Left lobe of liver (tissue), 2 donors: ENCODE measurements at places on chromosomes 11 and 22.

GRCh38 chr11:68763181-68763721 is 11.9 kb upstream of the TESMIN start:
- no peak for DNase-seq

DNA sequence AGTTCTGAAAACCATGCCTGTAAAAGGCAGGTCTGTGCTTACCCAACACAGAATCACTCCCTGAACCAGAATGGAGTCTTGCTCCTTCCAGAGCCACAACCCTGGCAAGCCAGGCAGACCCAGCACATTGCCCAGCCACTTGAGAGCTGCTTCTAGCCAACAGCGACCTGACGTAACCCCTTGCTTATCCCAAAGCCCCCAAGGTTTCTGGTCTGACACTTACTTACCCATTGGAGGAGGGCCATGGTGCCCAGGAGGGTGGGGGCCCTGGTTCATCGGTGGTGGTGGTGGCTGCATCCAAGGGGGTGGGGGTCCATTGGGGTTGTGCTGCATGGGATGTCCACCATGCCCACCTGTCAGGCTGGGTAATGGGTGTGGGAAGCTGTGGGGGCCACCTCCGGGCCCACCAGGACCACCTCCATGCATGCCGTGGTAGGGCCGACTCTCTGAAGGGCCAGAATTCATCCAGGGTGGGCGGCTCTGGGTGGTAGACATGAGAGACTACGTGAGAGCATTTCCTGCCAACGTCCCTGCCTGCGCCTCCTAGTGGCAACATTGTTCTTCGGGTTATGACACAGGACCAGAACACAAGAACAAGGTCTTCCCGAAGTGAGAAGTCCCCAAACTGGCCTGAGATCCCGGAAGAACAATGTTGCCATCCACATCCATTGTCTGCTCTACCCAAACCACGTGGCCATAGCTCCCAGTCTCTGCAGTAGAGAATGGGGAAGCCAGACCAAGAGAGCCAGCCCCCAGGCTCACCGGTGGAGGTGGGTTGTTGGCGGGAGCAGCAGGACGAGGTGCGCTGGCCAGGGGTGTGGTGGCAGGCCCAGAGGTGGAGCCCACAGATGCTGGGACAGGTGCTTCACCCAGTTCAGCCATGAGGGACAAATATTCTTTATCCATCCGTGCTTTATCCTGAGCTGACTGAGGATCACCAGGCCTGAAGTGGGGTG is 7.8 kb upstream of the PYGM start:
- no peak for DNase-seq

GRCh38 chr11:68380786-68381622 is 68.6 kb downstream of the LRP5 start:
- no peak for DNase-seq

DNA sequence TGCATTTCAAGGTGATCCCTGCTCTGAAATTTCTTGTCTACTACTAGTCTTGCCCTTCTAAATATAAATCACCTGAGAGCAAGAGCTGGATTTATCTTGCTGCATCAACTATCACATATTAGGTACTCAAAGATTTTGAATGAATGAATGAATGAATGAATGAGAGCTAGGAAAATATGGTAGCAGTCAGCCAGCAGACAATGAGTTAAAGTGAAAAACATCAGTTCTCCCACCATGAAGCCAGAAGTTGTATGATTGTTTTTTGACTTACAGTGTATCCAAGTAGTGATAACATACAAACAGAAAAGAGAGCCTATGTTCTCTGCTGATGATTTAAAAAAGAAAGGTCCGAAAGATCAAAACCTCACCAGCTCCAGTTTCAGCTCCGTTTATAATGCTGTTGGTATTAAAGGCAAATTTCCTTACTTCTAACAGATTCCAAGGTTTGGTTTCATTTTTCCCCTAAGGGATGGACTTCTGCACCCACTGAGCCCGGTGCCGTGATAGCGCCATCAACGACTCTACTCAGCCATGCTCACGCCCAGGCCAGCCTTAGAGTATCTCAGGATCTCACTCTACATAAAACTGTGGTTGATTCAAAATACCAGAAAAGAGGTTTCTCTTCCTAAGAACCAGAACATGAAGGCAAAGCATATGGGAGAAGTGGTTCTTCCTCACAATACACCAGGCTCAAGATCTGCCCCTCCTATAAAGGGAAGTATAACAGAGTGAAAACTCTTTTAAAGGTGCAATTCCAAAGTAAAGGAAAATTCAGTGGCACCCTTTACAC is 92.0 kb downstream of the SGSM3 start:
- no peak for DNase-seq

DNA sequence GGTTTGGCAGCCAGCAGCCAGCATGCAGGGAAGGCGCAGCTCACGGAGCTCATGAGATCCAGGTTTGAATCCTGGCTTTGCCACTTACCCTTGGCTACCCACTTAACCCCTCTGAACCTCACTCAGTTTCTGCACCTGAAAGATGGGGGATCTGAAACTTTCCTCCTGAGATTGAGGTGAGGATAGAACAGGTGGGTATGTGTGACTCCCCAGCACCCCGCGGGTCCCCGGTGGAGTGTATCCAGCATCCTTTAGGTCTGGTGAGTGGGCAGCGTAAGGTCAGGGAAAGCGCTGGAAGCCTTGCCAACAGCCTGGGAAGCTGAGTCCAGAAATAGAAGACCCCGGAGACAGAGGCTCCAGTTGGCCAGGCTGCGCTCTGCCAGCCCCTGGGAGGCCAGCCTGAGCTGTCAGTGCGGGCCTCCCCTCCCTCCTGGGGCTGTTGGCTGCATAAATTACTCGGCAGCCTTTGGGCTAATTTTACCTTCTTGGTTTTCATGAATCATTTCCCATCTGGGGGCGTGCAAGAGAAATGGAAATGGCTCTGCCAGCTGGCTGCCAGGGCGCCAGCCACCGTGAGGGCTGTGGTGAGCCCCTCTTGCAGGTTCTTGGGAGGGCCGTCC is 17.6 kb downstream of the PRDM11 start:
- no peak for DNase-seq

GRCh38 chr11:41309111-41309522 is 150.3 kb downstream of the LRRC4C start:
- no peak for DNase-seq

DNA sequence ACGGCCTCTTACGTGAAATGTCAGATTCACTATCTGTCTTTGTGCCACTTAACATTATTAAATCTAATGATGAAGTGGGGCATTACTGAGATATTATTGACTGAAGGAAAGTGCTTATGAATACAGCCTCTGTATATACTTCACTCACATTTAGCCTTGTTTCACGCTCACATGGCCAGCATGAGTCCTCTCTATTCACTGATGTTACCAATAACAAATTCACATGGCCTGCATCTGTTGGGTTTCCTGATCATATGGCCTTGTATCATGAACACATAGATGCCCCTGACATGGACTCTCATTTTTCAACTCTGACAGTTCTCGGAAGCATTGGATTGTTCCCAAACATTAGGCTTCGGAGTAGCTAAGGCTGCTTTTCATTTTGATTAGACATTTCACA is 68.3 kb upstream of the MYO18B start:
- DNase-seq: no peak

- no peak for DNase-seq
Measured at GRCh38 chr11:10778217-10778970, 27.3 kb downstream of the CTR9 start.

GRCh38 chr22:48424661-48425060 is 1403.0 kb downstream of the BRD1 start:
- no peak for DNase-seq

DNA sequence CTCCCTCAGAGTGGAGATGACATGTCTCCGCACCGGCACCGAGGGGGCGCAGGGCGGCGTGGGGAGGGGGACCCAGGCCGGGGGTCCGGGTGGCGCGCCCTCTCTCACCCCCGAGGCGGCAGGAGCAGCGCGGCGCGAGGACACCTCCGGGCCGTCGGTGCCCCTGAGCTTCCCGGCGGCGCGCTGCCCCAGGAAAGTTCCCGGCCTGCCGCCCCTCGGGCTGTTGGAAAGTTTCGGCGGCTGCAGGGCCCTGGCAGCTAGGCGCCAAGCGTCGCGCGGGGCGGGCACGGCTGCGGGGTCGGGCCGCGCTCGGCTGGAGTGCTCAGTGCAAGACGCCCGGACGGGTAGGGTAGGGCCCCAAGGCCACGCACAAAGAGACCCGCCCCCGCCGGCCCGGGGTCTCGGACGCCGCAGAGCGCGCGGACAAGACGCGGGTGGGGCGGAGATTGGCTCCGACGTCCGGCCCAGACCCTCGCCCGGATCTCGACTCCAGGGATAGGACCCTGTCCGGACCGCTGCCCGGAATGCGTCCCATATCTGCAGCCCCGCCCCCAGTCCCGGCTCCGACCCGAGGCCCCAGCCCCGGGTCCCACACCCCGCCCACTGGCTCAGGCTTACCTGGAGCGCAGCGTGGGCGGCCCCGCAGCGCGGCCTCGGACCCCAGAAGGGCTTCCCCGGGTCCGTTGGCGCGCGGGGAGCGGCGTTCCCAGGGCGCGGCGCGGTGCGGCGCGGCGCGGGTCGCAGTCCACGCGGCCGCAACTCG is 471 bp downstream of the ARVCF start:
- peak; percentile 69 for DNase-seq

- peak; percentile 66 for DNase-seq
Measured at GRCh38 chr11:12693479-12694182, 19.4 kb downstream of the TEAD1 start.

DNA sequence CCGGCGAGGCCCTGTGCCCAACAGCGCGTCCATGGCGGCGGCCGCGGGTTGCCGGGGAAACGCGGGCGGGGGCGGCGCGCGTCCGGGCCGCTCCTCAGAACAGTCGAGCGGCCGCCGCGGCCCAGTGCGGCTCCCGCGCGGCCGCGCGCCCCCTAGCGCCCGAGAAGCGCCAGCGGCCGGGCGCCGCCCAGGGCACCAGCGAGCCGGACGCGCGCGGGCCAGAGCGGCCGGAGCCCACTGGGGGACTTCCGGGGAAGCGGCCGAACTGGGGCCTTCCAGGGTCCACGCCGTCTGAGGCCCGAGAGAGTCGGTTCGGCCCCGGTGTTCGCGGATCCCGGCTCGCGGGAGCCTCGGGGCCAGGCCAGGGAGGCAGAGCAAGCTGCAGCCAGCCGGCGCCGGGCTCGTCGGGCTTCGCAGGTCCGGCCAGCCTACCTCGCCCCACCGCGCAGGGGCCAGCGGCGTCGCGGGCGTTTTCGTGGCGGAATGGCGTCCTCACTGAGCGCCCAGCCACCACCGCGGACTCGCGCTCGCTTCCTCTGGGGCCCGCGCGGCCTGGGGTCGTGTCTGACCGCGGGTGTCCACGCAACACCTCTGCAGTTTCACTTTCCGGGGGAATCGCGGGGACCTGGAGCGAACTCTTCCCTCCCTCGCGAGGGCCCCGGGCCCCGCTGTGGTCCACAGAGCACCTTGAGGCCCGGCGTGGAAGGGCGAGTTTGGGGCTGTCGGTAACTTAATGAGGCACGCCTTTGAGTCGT is at the start of gene DENND6B:
Gene DENND6B, minus strand, starts transcription at position 57 of the 755 bp plus-strand sequence. Its CDS starts 24 bp downstream, at position 33.
- DNase-seq: peak; percentile 82

- no peak for DNase-seq
Measured at GRCh38 chr11:45501392-45502225, 163.8 kb downstream of the CHST1 start.

DNA sequence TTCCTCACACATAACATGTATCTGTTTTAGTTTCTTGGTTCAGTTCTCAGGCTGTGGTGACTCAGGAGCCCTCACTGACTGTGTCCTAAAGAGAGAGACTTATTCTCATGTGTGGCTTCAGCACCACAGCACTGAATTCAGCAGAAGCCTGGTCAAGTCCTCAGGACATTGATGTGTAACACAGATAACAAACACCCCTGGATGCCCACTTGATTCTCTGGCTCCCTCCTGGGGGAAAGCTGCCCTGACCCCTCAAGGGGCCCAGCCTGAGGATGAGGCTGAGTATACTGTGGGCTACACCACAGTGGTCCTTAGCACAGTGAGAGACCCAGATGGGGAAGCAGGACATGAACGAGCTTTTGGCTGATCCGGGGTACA is 87.2 kb upstream of the VPREB1 start:
- no peak for DNase-seq

DNA sequence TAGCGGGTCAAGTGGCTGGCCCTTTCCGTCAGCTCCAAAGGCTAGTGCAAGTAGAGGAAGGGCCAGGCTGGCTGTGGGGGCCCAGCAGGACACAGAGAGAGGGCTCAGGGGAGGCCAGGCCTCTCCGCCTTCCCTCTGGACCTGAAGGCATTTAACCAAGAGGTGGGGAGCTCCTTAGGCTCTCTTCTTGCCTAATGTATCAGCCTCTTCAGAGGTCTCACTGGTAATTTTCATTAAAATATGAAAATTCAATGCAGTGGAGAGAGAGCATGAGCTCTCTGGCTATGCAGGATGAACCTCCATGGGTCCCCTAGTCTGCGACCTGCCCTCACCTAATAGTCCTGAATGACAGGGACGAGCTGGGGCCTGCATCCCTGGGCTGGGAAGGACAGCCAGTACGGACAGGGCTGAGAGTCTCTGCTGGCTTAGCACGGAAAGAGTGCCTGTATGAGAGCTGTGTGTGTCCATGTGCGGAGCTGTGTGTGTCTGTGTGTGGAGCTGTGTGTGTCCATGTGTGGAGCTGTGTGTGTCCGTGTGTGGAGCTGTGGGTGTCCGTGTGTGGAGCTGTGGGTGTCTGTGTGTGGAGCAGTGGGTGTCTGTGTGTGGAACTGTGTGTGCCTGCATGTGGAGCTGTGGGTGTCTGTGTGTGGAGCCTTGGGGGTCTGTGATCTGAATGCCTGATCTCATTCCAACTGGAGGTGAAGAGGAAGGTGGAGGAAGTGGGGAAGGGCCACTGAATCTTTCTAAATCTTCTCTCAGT is 2.4 kb downstream of the ALX4 start:
- no peak for DNase-seq

DNA sequence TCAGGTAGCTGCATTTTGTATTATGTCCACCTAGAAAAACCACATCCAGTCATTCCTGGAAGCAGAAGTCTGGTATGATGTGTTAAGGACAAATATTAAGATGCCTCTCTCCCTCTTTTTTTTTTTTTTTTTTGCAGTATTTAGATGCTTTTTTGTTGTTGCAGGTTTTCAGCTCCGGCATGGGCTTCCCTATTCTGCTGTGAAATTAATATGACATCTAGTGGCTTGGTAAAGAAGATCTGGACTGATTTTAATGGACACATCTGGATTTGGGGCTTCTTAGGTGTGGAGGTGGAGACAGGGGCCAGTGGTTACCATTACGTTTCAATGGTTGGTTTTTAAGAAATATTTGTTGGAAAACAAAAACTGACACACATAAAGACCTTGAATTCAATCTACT is 47.5 kb upstream of the RASSF10 start:
- DNase-seq: no peak

DNA sequence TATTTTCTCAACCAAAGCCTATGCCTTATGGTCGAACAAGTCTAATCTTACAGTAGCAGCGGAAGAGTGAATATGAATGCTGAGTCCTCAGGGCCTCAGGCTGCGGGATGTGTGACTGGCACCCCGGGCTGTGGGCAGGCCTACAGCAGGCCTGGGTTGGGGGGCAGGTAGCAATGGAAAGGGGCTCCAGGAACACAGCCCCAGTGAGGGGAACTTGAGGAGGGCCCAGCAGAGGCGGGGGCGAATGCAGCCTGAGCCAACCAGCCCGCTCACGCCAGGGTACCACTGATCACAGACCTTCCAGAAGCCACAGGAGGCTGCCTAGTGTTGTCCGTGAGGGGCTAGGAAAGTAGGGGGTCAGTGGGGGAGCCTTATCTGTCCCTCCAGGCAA is 11.3 kb upstream of the CD5 start:
- no peak for DNase-seq

- DNase-seq: no peak
Measured at GRCh38 chr22:37808294-37808657, 542 bp downstream of the GCAT start.

- DNase-seq: no peak
Measured at GRCh38 chr11:45374653-45375059, 88.5 kb upstream of the SYT13 start.
